COR-L47 (cell line): ENCODE measurements at places on chromosomes 12 and 14.

DNA sequence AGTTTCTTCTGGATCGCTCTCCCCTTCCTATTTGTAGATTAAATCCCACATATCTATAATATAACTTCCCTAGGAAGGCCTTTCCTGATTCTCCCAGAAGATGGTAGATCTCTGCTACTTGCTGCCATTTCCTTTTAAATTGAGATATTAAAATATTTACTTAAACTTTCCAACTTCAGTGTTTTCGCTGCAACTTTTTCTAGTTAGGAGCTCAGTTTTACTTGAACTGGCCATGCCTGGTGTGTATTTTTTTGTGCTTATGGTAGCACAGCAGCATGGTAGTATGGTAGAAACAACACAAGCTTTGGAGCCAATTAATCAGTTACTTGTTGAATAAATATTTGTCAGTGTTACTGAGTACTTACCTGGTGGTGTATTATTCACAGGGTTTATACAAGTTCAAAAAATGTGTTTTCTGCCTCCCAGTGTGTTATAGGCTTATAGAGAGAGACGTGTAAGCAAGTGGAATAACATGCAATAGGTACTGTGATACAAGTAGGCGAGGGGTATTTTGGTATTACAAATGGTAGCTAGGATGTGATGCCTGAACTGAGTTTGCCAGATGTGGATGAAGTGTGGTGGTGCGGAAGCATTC, 2.9 kb downstream of the POLR3B start:
- no peak for DNase-seq

DNA sequence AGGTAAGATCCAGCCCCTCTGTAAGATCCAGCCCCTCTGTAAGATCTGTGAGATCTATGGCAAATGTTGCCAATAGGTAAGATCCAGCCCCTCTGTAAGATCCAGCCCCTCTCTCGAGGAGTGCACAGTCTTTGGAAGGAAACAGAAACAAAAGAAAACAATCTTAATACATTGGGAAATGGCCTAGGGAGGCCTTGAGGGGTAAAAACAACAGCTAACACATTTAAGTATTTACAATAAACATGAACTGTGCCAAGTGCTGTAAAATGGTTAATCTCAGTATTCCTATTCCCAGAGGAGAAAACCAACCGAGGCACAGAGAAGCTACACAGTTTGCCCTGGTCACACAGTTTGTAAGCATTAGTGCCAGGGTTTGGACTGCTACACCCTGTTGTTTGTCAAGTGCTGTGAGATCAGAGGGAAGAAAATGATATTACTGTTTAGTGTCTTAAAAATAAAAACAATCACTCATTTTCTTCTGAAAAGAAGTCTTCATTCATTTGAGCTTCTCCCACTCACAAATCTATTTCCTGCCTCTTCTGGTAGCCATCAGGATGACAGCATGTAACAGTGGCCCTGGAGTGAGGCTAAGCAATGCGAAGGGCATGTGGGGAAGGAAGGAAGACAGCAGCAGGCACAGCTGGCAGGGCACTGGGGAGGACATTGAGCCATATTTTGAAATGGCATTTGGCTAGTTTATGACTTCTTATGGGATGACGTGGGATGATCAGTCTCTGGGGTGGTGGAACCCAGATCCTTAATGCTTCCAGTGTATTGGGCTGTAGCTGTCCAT, 118.7 kb upstream of the PTPRQ start:
- DNase-seq = no peak

- DNase-seq = no peak
Measured at GRCh38 chr12:90013409-90013808, 304.8 kb upstream of the ATP2B1 start.

DNA sequence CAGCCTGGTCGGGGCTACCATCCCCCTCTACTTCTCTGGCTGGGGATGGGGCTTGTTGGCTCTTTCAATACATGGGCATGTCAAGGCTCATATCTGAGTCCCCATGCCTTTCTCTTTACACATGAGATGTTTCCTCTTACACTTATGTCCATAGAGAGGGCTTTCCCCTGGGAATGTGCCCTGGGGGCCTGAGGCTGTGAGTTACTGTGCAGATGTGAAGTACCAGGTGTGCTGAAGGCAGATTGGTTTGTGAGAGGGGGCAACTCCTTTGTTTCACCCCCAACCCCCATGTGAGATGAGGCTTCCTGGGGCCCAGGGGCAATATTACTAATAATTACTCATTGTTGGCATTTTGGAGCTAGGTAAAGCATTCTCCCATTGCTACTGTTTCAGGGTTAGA, 32.8 kb downstream of the NRXN3 start:
- peak; percentile 82 for DNase-seq

DNA sequence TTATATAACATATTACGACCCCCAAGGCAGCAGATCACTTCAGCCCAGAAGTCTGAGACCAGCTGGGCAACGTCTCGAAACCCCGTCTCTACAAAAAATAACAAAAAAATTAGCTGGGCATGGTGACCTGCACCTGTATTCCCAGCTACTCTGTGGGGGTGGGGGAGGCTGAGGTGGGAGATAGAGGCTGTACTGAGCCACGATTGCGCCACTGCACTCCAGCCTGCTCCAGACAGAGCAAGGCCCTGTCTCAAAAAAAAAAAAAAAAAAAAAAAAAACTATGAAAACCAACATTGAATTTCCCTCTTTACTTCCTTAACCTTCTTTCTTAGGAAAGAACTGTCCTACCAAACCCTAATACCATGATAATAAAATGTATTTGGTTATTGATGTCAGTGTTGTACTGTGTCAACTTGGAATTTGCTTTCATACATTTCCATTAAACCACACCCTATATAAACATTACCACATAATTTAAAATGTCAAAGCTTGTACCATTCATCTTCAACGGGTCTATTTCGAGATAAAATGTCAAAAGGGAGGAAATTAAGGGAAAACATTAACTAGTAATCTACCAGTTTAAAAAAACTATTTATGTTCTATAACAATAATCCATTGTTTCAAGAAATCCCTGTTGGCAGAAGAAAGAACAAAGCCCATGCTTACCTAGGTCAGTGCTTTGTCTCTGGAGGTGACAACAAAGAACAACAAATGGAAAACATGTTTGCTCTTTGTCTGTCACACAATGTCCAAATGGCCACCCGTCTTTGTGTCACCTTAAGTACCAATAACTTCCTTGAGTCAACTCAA, 17.4 kb downstream of the GALNT4 start:
- peak; percentile 21 for DNase-seq

- DNase-seq = no peak
Measured at GRCh38 chr12:4001031-4001430, 127.8 kb upstream of the PARP11 start.

GRCh38 chr12:120225852-120226640, 25.1 kb upstream of the RPLP0 start:
- DNase-seq = peak; percentile 75

DNA sequence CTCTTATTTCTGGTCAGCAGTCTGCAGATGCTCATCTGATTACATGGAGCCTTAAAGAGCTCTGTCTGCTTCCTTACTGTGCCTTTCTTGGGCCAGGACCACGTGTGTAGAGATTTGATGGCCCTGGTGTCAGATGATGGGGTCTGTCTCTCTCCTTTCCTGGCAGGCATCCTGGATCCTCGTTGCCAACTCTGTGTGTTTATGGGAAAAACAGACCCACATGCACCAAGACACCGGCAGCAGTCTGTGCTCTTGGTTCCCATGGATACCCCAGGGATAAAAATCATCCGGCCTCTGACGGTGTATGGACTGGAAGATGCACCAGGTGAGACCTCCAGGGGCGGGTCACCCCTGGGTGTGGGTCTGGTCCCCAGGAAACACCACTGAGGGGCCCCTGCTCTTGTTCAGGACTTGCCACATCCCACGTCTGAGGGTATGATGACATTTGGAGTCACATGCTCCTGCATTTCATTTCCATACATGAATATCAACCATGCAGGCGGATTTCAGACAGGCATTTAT, 18.5 kb upstream of the ALDH2 start:
- DNase-seq = no peak

GRCh38 chr12:75378354-75378753, 12.5 kb upstream of the GLIPR1L2 start:
- DNase-seq = no peak

GRCh38 chr14:91647856-91648255, 84.0 kb downstream of the CATSPERB start:
- no peak for DNase-seq

GRCh38 chr12:46149905-46150304, 118.9 kb downstream of the SLC38A1 start:
- DNase-seq = no peak

DNA sequence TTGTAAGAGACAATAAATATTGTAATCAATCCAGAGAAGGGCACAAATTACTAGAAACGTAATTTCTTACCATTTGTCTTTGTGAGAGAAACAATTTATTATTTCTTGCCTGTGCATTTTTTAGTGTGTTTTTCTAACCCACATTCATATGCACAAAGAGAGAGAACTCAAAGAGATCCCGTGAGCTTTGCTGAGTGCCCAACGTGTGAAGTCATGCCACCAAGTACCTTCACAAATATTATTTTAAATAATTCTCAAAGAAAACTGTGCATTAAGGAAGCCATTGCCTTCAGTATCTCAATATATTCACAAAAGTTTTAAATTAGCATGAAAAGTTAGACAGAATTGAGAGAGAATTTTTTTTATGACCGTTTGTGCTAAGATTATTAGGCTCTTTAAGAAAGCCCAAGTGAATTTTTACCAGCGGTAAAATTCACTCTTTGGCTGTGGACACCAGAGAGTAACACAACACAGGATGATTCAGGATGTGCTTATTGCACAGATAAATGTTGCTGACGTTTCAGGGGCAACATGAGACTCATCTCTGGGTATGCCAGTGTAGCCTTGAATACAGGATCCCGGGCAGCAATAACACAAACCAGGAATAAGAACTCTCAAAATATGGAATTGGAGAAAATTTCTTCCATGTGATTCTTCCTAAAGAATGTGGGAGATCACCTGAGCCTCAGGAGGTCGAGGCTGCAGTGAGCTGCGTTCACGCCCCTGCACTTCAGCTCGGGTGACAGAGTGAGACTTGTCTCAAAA, 2.9 kb downstream of the ARHGDIB start:
- no peak for DNase-seq

- no peak for DNase-seq
Measured at GRCh38 chr12:98172304-98172703, 343.1 kb upstream of the TMPO start.

DNA sequence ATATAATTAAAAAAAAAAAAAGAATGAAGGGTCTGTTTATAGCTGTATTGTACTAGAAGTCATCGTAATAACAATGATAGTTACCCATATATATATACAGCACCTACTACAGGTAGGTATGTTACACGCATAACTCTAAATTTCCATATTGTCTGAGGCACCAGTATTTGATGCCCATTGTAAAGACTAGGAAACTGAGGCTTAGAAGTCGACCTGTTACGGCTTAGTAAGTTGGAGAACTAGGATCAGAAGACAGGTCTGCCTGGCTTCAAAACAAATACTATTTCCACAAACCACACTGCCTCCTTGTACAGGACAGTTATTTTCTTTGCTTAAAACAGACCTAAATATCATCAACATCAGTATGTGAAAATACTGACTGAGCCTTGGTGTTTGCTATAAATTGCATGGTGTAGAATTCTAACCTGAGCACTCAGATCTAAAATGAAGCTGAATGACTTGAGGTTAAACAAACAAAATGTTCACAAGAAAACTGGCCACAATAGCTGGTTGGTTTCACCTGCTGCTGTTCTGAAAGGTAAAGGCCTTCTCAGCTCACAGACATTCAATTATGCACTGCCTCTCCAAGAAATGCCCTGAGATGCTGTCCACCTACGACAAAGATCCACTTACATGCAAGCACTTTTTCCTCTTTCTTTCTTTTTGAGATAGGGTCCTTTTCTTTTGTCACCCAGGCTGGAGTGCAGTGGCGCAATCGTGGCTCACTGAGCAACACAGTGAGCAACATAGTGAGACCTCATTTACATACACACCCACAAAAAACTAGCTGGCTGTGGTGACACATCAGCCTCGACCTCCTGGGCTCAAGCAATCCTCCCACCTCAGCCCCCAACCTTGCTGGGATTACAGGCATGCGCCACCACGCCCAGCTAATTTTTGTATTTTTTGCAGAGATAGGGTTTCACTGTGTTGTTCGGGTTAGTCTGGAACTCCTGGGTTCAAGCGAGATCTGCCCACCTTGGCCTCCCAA, 35.7 kb downstream of the SSH1 start:
- DNase-seq = no peak

DNA sequence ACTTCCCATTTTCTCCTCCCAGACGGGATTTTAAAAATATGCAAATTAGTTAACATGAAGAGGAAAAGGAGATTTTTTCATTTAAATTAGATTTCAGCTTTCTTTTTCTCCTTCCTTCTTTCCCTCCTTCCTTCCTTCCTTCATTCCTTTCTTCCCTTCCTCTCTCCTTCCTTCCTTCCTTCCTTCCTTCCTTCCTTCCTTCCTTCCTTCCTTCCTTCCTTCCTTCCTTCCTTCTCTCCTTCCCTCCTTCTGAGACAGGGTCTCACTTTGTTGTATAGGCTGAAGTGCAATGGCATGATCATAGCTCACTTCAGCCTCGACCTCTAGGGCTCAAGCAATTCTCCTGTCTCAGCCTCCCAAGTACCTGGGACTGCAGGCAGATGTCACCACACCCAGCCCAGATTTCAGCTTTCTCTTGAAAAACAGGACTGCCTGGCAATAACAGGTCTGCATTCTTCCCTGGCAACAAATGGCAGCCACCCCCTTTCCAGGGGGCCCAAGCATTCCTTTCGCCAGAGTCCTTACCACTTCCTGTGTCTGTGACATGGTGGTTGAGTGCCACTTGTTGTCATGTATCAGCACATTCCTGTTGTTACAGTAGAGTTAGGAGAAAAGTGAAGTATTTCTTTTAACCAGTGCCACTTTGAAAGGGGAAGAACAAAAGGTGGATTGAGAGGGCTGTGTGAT, 119.1 kb downstream of the PTPN11 start:
- no peak for DNase-seq

- peak; percentile 63 for DNase-seq
Measured at GRCh38 chr12:121697093-121697698, 15.4 kb upstream of the TMEM120B start.

DNA sequence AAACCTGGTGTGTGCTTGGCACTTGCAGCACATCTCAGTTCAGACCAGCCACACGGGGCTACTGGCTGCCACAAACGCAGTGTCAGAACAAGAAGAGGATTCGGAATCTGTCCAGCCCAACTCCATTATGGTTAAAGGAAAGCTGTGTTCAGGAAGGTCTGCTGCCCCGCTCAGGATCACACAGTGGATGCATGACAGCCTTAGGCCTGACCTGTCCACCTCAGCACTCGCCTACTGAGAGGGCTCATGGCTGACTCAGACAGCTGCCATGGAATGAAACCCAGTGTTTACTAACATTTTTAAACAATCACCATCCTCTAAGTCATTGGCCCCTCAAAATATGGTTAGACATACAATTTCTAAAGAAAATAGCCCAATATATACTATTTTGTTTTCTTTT, 5.6 kb upstream of the NIN start:
- DNase-seq = no peak

GRCh38 chr14:100762089-100762515, 35.4 kb downstream of the DLK1 start:
- DNase-seq = no peak

- DNase-seq = no peak
Measured at GRCh38 chr14:92492258-92492657, 21.3 kb upstream of the RIN3 start.

- peak; percentile 91 for DNase-seq
Measured at GRCh38 chr14:94136575-94137331, 7.3 kb upstream of the IFI27L2 start.
